ENCODE measurements at places on chromosomes 13 and 19.

- no peak for DNase-seq
These were observed 26.0 kb downstream of the SLC7A1 start for GRCh38 chr13:29569253-29570050.

DNA sequence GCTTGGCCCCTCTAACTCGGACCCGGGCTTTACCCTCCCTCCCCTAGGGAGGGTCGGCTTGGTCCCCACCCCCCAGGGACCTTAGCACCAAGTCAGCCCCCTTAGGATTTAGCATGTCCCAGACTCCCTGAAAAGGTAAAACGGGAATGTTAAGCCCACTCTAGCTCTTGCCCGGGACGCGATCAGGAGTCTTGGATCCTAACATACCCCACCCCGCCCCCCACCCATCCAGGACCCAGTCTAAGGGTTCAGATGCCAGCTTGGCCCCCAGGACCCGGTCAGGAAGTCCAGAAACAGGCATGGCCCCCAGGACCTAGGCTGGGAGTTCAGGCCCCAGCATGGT lies 437 bp downstream of the EPOR start:
- DNase-seq: no peak

DNA sequence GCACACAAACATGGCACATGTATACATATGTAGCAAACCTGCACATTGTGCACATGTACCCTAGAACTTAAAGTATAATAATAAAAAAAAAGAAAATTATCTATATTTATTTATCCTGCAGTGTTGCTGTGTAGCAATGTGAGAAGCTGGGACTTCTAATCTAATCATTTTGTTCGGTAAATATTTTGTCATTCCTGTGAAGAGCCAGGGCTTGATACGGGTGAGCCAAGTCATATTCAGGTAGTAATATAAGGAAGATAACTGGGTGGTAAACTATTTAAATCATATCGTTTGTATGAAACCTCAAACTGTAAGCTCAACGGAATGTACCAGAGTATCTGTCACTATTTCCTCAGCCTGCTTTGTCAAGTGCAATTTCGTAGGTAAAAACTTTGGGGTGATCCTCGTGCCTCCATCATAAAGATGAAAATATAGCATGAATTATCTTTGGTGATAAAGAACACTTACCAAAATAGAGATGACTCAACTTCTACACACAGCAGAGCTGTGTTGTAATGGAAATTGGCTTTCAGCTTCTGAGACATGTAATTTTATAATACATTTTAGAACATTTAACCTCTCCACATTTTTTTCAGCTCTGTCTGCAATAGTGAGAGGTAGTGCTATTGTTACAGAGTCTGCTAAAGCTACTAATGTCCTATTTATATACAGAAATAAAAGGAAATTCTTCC lies 92.9 kb downstream of the PCDH9 start:
- DNase-seq: no peak

DNA sequence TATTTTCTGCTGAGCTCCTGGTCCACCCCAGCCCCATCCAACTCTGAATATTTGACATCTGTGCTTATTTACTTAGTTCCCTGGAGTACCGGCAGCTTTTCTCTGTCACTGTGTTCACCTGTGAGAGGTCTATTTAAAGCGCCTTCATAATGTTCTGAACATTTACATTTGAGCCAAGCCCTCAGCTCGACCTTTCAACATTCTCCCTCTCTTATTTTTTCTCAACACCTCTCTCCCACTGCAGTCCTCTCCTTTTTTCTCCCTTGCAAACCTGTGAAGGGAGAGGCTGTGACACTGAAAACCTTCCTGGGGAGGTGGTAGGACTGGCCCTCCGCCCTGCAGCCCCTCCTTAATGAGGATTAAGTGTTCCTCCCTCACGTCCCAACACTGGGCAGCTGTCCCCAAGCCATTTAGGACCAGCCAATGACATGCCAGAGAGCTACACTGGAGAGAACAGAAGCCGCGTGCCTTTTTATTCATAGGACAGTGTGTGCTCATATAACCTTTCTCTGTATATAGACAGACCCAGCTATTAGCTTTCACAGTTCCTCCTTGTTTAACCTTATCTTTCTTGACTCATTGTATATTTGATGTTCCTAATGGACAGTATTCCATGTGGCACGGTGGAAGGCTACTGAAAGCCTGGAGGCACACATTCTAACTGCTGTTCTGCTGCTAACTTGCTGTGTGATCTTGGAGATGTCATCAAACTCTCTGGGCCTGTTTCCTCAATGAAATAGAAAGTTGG lies 134.8 kb downstream of the NUFIP1 start:
- no peak for DNase-seq

DNA sequence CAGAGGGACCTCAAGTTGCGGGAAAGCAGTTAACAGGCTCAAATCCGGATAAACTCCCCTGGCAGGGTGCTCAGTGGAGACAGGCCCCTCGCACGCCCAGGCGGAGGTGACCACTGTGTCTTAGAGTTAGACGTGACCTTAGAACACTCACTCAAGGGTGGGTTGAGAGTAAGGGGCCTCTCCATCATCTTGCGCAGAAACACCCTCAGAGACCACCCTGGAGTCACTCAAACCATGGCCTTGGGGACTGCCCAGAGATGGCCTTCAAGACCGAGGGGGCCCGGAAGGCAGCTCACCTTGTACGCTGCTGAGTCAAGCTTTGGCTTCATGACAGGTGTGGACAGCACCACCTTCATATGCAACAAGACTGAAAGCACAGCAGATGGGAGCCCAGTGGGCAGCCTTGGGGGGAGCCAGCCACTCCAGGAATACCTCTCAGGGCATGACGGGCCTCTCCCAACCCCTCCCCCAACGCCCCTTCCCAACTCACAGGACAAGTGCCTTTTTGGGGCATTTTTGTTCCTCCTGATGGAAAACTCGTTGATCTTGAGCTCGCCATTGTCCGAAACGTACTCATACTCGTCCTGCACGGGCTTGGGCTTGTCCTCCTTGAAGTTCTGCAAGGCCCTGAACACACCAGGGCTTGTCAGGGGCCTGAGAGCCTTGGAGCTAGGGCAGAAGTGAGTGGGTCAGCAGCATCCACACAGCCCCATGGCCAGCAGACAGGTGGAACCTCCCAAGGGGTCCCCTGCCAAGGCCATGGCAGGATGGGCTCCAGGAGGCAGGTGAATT lies 229.2 kb downstream of the TUBA3C start:
- no peak for DNase-seq

GRCh38 chr13:107347641-107348369 lies 779.9 kb upstream of the ARGLU1 start:
- no peak for DNase-seq

- no peak for DNase-seq
These were observed 15.0 kb downstream of the BICRA start for GRCh38 chr19:47623921-47624391.

DNA sequence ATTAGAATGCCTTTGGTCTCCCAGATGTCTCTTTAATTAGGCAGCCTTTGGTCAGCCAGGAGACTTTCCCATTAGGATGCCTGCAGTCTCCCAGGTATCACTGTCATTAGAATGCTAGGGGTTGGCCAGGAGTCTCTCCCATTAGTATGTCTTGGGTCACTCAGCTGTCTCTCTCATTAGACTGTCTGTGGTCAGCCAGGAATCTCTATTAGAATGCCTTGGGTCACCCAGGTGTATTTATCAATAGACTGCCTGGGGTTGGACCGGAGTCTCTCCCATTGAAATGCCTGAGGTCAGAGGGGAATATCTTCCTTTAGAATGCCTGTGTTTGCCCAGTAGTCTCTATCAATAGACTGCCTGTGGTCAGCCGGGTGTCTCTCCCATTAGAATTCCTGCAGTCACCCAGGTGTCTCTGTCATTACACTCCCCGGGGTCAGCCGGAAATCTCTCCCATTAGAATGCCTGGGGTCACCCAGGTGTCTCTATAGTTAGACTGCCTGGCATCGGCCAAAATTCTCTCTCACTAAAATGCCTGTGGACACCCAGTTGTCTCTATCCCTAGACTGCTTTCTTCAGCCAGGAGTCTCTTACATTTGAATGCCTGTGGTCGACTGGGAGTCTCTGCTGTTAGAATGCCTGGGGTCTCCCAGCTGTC lies 1460.3 kb downstream of the UQCRFS1 start:
- DNase-seq: no peak

- DNase-seq: no peak
These were observed 548.6 kb upstream of the SLITRK5 start for GRCh38 chr13:87122551-87122950.

DNA sequence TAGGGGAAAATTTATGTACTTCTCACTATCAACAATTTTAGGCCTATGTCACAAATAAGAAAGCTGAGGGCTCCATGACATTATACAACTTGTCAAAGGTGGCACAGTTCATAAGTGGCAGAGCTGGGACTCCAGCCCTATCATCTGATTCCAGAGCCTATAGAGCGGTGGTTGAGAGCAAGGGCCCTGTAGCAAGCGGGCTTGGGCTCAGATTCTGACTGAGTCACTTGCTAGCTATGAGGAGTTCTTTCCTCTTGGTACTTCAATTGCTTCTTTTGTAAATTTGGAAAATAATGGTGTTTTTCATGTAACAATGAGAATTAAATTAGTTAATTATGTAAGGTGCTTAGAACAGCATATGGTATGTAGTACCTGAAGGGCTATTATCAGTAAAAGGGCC lies 28.7 kb upstream of the FAM216B start:
- no peak for DNase-seq

All from HL-60 (cell line).